ENCODE measurements at places on chromosomes 5 and 9. TPM values are rescaled to one million over a fixed set of nuclear protein-coding genes. Genes with fewer than 3 reads are reported as not detected.
A peak's percentile ranks its signal among the peaks of the same experiment; 100 is the strongest.

DNA sequence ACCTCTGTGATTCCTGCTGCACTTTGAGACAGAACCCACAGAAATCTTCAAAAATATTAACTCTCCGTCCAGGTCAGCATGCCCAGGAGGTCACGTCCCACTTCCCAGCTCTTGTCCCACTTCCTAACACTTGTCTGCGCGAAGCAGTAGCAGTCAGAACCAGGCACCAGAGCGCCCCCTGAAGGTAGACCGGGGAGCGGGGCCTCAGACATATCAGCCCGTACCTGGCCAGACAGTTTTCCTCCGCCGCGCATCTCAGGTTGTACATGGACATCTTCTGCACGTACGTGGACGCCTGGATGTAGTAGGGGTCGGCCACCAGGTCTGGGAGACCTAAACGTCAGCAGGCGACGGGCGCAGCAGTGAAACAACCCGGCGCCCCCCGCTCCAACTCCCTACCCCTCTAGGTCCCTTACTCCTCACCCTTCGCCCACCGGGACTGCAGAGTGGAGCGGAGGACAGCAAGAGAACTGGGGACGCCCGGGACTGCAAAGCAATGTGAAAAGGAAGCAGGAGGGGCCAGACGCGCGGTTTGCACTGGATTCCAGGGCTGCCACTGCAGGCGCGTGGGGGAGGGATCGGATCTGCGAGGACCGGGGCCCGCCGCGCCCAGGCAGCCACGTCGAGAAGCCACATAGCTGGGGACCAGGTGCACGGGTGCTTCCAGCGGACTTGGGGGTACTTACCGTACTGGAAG lies 1.2 kb downstream of the LOX start:
- peaks cover 26% of the 10 kb centered on the region for H3K4me1 ChIP-seq
- H3K36me3 ChIP-seq = peaks cover 30% of the 10 kb centered on the region
- H3K27me3 ChIP-seq = no peaks in the 10 kb centered on the region
- peak; percentile 96 for DNase-seq
- peak overlapping the region; percentile 100 for H3K4me3 ChIP-seq
- H3K27ac ChIP-seq = peak overlapping the region; percentile 94

DNA sequence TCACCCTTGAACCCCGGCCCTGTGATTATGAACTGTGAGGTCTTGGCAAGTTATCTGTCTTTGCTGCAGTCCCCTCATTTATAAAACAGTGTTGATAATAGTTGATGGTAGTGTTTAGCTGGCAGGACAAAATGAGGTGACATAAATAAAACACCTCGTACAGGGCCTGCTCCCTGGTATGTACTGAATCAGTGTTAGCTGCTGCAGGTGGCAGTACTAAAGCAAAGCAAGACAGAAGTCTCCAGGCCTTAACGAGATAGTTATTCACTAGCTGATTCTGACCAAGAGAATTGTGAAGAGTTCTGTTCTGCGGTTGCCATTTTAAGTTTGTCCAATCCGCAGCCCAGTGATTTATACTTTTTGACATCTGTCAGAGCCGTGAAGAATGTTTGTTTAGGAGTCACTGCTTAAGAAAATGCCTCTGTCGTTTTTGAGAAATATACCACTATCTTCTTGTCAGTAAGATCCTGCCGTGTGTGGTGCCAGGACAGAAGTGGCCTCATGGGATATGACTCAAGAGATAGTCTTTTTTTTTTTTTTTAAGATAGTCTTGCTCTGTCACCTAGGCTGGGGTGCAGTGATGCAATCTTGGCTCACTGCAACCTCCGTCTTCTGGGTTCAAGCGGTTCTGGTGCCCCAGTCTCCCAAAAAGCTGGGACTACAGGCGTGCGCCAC lies 75.9 kb downstream of the KDM4C start:
- no peak overlapping the region for H3K4me3 ChIP-seq
- H3K27me3 ChIP-seq = no peaks in the 10 kb centered on the region
- no peaks in the 10 kb centered on the region for H3K36me3 ChIP-seq
- DNase-seq = no peak

GRCh38 chr5:156396830-156397081 lies 69.8 kb downstream of the SGCD start:
- H3K4me3 ChIP-seq = no peak overlapping the region
- H3K36me3 ChIP-seq = no peaks in the 10 kb centered on the region
- no peak overlapping the region for H3K27ac ChIP-seq
- H3K4me1 ChIP-seq = no peaks in the 10 kb centered on the region
- peaks cover 17% of the 10 kb centered on the region for H3K27me3 ChIP-seq

DNA sequence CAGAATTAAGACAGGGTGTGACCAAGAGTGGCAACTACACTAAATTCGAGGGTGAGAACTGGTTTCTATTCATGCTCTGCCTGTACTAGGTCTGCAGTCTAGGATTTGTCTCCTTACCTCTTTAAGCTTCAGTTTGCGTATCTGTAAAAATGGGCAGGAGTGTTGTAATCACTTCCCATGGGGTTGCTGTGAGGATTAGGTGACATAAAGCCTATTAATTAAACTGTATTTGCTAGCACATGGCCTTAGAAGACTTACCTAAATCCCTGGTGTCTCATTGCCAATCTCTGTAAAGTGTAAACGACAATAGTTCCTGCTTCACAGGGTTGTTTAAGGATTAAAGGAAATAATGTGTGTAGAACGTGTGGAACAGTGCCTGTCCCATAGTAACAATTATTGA lies 193.6 kb downstream of the DRD1 start:
- no peak overlapping the region for H3K4me3 ChIP-seq
- no peak overlapping the region for H3K27ac ChIP-seq
- H3K36me3 ChIP-seq = no peaks in the 10 kb centered on the region
- H3K4me1 ChIP-seq = no peaks in the 10 kb centered on the region
- no peaks in the 10 kb centered on the region for H3K27me3 ChIP-seq

DNA sequence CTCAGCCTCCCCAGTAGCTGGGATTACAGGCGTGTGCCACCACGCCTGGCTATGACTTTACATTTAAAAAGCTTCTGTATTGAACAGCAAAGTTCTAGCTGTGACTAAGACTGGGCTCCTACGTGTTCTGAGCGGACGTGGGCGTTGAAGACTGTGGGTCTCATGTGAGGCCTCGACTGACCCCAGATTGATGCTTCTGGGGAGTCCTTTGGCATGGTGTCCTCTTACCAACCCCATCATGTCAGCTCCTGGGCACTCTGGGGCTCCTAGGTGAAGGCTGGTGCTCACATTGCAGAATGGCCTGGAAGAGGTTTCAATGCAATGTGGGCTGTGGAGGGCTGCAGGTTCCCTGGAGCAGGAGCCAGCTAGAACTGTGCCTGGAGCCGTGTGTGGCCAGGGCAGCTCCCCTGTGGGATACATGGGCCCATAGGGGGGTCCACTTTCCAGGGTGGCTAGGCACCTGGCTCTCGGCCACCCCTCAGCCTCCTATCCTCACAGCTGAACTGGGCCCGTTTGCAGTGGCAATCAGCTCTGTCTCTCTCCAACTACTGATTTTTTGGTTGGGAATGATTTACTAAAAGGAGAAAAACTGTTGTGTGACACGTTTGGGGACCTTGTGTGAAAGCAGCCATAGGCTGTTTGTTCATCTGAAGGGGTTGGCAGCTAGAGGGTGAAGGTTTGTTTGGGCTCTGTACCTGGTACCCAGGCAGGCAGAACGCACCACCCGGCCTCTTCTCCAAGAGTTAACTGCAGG lies 29.7 kb downstream of the SLC25A25 start:
- H3K27ac ChIP-seq = peak overlapping the region; percentile 81
- H3K27me3 ChIP-seq = no peaks in the 10 kb centered on the region
- no peak for DNase-seq
- peaks cover 30% of the 10 kb centered on the region for H3K4me1 ChIP-seq

DNA sequence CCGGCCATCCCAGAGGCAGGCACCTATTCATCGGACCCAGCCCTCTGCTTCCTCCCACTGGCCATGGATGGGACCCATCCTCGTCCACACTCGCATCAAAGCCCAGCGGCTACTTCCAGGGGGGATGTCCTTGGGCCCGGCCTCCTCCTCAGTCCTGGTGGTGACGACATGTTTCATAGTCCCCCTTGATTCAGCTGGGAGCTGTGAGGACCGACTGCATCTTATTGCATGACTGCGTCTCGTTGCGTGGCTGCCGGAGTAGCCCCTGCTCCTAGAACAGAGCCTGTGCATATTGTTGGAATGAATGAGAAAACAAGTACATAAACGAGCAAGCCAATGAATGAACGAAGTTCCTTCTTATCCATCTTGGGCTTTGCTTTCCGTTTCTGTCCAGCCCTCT lies 12.8 kb downstream of the NCS1 start:
- H3K27ac ChIP-seq = no peak overlapping the region
- peaks cover 23% of the 10 kb centered on the region for H3K4me1 ChIP-seq

GRCh38 chr5:6760686-6761085 lies 47.5 kb downstream of the TENT4A start:
- H3K27ac ChIP-seq = no peak overlapping the region
- H3K36me3 ChIP-seq = peaks cover 12% of the 10 kb centered on the region

Gene SPINK5
- total RNA-seq = 3.1 TPM
